Fibroblast of skin of scalp (primary cell): ENCODE measurements at places on chromosomes 4 and X.
A peak's percentile ranks its signal among the peaks of the same experiment; 100 is the strongest.

- no peak for DNase-seq
Measured at GRCh38 chr4:185637163-185637875, 102.0 kb upstream of the PDLIM3 start.

- no peak for DNase-seq
Measured at GRCh38 chr4:57309658-57310057, 199.5 kb upstream of the IGFBP7 start.

GRCh38 chr4:5615496-5616075 lies 92.8 kb downstream of the EVC2 start:
- no peak for DNase-seq

DNA sequence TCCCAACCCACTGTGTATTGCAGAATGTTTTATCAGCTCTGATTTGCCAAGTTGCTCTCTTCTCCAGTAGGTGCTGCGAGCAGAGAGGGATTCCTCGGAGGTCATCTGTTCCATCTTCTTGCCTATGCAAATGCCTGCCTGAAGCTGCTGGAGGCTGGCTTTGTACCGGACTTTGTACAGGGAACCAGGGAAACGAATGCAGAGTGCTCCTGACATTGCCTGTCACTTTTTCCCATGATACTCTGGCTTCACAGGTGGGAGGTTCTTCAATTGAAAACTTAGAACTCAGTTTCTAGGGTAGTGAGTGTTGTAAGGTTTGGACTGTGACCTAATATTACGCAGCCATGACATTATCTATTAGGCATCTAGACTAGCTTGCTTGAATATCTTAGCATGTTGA lies 24.9 kb downstream of the AR start:
- no peak for DNase-seq

GRCh38 chr4:182448281-182449151 lies 205.3 kb downstream of the TENM3 start:
- peak; percentile 92 for DNase-seq

DNA sequence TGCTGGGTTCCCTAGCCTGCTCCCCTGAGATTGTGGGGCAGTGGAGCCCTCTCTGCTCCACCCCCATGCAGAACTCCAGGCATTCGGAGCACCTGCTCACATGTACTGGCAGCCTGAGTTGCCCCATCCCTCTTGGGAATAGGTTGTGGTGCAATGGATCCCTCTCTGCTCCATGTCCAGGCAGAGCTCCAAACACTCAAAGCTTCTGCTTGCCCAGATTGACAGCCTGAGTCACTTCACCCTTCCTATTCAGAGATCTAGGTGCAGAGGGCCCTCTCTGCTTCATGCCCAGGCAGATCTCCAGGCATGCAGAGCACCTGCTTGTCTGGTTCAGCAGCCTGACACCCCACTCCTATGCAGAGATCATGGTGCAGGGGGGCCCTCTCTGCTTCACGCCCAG lies 18.6 kb upstream of the TEX13B start:
- no peak for DNase-seq

- DNase-seq: no peak
Measured at GRCh38 chr4:115780835-115781234, 667.4 kb upstream of the NDST4 start.

DNA sequence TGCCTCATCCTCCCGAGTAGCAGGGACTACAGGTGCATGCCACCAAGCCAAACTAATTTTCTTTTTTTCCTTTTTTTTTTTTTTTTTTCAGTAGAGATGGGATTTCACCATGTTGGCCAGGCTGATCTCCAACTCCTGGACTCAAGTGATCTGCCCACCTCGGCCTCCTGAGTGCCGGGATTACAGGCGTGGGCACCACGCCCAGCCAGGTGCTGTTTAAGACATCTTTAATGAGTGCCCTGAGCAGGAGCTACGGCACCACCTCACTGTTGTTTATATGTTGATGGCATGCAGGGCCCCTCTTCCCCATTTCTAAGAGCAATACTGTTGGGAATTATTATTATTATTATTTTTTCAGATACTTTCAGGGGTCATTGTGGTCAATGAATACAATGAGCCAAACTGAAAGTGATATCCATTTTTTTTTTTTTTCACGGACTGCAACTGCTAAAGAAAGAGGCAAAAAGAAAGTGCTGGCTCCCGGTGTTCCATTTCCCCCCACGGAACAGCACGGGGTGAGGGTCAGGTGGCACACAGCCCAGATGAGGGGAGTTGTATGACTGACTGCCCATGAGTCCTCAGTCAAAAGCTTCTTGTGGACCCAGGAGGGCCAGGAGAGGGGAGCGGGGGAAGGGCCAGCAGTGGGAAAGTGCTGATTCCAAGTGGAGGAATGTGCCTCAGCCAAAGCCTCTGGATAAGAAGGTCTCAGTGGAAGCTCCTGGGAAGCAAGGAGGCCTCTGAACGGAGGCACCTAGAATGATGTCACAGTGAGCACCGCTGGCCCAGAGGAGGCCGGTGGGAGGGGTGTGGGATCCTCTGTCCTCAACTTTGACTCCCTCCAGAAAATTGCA lies 101.8 kb upstream of the HPF1 start:
- DNase-seq: no peak

DNA sequence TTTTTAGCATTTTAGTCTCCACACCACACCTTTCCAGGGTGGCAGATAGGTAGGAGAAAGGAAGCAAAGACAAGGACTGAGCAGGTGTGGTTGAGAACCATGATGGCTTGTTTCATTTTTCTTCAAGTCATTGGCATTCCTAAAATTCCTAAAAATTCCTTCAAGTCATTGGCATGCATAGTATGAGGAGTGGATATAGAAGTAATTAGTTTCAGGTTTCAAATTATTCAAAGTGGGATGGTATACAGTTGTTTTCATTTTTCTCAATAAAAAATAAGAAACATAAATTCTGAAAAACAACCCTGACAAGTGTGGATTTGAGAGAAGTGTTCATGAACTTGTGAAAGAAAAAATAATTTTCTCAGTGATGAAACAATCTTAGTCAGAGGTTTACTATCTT lies 22.3 kb upstream of the HERC3 start:
- DNase-seq: peak; percentile 34

- DNase-seq: no peak
Measured at GRCh38 chrX:120271218-120271617, 20.6 kb downstream of the ZBTB33 start.

DNA sequence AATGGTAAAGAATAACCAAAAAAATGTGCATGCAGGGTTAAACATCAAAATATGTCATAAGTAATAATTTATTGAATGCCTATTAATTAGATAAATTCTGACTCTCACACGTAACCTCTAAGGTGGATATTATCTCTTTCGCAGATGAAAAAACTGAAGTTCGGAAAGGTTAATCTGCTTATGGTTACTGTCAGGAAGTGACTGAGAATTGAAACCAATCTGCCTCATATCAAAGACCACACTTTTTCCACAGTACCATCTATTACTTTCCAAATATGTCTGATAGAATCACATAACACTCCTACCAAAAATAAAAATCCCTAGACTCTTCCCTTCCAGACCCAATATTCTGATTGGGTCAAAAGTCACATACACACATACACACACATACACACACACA lies 6.2 kb downstream of the CHIC2 start:
- no peak for DNase-seq

GRCh38 chrX:50711907-50712306 lies 102.1 kb downstream of the SHROOM4 start:
- no peak for DNase-seq

DNA sequence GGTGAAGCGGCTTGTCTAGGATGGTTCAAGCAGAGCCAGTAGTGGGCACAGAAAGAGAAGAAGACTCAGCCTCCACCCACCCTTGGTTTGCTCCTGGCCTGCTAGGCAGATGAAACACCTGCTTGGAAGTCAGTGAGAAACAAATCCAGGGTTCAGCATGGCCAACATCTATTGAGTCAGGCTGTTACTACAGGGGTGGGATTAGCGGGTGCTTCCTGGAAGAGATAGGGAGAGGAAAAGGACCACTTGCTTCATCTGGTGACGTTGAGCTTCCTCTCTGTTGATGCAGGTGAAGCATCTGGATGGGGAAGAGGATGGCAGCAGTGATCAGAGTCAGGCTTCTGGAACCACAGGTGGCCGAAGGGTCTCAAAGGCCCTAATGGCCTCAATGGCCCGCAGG lies 3.0 kb downstream of the MAGED2 start:
- no peak for DNase-seq

GRCh38 chr4:125750828-125751466 lies 436.2 kb downstream of the FAT4 start:
- DNase-seq: peak; percentile 59

DNA sequence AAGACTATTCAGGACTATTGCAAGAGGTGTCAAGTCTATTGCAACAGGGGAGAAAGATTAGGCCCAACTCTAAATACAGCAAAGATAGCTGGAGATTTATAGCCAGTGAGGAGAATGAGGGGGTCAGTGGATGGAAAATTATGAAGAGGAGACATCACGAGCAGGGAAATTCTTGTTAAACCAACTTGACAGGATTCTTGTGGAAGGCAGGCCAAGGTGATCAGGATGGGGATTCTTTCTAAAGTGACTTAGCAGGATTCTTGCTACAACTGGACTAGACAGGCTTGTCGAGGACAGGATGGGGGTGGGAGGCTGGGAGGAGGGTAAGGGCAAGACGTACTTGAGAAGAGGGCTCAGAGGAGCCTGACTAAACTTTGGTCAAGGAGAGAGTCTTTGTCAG lies 89.0 kb downstream of the PHEX start:
- no peak for DNase-seq

- DNase-seq: no peak
Measured at GRCh38 chrX:124534536-124534935, 188.2 kb downstream of the SH2D1A start.

- no peak for DNase-seq
Measured at GRCh38 chr4:146674829-146675570, 36.3 kb downstream of the POU4F2 start.

DNA sequence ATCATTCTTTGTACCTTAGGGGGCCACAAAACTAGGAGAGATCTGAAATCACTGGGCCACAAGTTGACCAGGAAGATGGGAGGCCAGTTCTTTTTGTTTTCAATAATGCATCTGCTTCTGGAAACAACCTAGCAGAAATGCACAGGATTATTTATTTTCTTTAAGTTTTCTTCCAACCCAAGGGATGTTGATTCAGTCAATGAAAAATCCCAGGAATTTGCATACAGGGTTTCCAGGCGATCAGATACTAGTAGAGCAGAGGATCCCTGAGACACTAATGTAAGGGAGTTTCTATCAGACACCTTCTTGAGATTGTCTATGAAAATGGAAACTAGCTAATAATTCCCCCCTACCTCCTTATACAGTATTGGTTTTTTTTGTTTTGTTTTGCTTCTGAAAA lies 7.4 kb downstream of the ATOH1 start:
- peak; percentile 27 for DNase-seq

DNA sequence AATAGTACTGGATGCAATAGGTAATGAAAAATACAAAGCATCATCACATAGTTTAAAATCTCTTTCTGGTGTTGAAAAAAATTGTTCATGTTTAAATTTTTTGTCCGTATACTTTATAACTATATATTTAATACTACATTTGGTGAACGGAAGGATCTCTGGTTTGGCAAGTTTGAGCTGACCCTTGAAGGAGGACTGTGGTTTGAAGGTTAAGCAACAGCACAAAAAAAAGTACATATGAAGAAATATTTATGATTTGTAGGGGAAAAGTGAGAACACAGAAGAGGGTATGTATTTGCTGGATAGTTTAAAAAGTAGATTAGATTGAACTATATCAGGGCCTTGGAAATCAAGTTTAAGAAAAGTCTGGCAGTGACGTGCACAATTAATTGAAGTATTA lies 13.3 kb downstream of the SRP72 start:
- no peak for DNase-seq

DNA sequence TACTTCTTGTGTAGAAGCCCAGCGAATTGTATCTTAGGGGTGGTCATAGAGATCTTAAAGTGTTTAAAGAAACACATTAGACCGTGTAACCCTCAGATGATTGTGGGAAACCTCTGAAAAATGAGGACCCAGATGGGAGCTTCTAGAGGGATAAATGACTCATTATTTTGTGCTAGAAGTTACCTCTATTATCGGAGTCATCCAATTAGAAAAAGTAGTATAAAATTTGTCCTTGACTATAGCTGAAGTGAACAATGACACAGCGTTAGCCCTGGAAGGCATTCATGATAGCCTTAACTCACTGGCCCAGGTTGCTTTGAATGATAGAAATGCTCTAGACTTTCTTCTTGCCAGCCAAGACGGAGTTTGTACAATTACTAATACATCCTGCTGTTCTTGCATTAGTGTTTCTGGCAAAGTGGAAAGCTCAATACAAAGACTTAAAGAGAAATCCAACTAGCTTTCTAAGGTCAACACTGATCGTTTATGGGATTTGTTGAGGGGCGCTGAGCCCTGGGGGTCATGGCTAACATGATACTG lies 178.9 kb upstream of the VEGFC start:
- no peak for DNase-seq
